Activated CD4-positive, alpha-beta T cell treated with anti-CD3 and anti-CD28 coated beads for 48 hours (primary cell): ENCODE measurements at places on chromosomes 7 and 10.

DNA sequence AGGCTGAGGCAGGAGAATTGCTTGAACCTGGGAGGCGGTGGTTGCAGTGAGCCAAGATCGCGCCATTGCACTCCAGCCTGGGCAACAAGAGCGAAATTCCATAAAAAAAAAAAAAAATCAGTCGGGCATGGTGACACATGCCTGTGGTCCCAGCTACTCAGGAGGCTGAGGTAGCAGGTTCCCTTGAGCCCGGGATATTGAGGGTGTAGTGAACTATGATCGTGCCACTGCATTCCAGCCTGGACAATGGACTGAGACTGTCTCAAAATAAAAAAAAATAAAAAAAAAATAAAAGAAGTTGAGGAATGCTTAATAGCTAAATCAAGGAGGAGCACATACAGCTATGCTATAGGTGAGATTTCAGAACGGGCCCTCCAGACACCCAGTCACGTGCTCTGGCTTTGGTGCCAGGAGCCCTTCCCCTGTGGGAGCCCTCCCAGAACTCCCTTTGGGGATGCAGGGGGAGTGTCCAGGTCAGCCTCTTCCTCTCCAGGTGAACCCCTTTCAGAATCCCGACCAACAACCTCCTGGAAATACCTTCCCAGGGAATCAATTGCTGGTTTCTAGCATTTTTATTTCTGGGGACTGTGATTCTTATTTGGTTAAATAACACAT lies 42.9 kb upstream of the CTBP2 start:
- DNase-seq, result no peak

- DNase-seq, result no peak
Measured at GRCh38 chr7:145645135-145645515, 471.5 kb upstream of the CNTNAP2 start.

DNA sequence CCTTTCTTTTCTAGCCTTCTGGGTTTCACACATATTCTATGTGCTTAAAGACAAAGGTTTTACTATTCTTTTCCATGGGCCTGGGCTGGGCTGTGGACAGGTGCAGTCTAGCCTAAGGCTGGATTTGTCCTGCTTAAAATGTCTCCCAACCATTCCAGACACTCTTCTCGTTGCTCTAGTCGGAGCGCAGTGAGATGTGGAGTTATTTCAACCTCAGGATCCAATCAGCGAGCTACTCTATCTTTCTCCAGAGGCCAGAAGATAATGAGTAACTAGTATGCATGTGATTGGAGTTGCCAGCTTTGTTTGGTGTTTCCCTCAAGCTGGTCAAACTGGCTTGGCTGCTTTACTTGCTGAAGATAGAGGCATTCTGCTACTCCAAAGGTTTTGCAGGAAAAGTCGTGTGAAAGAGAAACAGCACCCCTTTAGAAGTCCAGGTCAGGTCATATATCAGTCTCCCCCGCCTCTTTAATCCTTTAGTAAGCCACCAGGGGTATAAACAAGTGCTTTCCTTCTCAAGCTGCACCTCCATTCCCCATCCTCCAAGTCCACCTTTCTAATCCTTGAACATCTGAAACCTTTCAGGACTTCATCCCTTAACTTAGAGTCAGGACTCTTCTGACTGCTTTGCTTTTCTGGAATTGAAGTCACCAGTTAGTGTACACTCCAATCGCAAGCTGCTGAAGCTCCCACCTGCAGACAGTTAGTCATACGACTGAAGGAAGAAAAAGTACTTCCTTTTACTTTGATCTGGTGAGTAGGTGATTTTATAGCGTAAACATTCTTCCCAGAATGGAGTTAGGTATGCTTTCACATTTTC lies 78.8 kb downstream of the DNMBP start:
- no peak for DNase-seq

DNA sequence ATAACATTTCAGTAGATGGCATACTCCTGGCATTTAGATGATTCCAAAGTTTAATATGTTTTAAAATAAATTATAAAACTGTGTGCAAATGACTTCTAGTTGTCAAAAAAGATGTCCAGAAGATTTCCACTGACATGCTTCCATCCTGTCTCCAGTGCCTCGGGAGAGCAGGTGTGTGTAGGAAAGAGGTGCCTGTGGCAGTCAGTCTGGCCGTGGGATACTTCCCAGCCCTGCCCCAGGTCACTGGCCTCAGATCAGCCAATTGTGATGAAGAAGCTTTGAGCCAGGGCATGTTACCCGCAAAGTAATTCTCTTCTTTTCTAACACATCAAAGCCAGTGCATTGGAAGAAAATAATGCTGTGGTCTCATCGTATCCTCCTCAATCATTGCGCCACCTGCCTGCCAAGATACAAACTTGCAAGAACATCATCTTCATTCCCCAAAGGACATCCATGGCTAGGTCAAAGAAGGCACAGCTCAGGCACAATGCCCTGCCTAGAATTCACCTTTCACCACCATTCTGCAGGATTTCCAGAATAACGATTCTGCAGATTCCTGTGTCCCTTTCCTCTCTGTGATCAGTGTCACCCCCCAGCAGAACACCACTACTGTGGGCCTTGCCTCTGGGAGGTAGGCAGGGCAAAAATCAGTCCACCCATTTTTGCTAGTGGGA lies 6.3 kb upstream of the KCNMA1 start:
- DNase-seq, result peak; percentile 22

- DNase-seq, result no peak
Measured at GRCh38 chr10:126640401-126640800, 30.1 kb downstream of the C10orf90 start.

DNA sequence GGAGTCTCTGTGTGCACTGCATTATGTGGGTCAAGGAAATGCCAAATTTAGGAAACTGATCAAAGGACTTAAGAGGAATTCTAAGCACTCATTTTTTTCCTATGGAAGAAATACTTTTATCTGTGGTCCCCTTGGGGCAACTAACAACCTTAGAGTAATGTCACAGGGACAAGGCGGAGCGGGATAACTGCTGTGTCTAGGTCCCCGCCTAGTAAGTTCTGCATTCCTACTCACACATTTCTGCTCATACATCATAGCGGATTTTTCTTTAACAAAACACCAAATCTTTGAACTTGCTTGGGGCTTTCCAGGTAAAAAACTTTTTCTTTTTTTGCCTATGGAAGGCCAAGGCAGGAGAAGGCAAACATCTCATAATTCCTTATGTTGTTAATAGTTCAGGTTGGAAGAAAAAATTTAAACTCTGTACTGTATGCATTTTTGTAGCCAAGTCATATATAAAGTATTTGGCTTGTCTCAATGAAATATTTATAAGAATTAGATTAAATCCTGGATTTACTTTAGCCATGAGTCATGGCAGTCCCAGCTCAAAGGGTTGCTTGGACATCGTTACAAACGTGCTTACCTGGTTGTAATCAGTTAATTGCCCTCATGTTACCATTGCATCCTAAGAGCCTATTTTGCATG lies 285.0 kb downstream of the PHTF2 start:
- DNase-seq, result no peak

DNA sequence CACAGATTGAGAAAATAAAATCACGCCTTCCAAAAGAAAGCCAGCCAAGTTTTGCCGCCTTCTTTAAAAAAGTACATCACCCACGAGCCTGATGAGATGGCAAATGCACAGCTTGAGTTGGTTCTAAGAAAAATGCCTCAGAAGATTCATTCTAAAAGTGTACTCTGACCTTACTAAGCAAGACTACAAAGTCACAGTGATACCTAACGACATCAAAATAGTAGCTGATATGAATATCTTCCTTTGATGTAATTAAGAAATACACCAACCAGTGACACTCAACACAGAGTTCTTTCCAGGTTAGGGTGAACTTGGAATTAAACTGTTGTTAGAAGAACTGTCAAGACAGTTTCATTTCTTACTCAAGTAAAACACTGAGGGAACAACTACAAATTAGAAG lies 78.0 kb upstream of the AMPH start:
- no peak for DNase-seq

GRCh38 chr10:66586073-66586472 lies 339.8 kb upstream of the LRRTM3 start:
- no peak for DNase-seq

DNA sequence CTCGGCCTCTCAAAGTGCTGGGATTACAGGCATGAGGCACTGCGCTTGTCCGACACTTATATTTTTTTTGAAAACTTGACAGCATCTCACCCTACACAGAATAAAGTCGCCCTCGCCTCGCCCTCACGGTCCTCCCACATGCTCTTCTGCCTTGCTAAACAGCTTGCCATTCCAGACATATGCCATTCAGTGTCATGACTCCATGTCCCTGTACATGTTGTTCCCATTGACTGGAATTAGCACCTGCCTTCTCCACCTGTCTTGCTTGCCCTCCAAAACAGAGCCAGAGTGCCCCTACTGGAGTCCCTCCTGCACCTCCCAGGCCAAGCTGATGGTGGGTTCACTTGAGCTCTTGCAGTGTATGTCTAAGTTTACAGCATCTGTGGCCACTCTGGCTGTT lies 6.2 kb downstream of the NIPSNAP2 start:
- DNase-seq, result no peak

DNA sequence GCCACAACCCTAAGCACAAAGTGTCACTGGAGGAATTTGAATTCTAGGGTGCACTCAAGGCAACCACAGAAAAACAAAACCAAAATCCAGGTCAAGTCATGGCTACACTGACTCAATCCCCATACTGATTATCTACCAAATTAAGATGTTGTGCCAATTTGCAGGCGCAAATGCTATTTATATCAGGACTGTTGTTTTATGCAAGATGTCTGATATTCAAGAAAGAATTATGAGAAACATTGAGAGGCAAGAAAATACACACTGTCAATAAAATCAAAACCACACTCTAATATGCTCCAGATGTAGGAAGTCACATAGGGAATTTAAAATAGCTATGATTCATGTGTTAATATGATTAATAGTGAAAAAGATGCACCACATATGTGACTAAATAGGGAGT lies 141.3 kb upstream of the MINDY3 start:
- DNase-seq, result no peak

GRCh38 chr10:126350216-126350992 lies 37.9 kb downstream of the ADAM12 start:
- DNase-seq, result no peak

DNA sequence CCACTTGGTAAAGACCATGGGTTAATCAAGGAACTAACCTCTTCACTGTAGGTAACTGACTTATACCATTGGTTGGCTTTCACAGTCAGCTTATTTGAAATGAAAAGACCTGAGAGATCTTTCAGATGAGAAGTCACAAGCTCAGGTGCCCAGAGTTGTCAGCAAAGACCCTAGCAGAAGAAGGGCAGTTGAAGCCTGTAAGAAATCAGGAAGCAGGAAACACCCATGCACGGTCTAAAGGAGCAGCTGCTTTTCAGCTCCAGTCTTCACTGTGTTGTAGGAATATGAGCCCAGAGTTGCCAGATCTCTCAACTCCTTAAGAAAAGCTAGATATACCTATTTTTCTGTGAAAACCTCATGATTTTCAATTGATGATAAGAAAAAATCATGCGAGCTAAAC lies 130.0 kb downstream of the ARID5B start:
- DNase-seq, result no peak

DNA sequence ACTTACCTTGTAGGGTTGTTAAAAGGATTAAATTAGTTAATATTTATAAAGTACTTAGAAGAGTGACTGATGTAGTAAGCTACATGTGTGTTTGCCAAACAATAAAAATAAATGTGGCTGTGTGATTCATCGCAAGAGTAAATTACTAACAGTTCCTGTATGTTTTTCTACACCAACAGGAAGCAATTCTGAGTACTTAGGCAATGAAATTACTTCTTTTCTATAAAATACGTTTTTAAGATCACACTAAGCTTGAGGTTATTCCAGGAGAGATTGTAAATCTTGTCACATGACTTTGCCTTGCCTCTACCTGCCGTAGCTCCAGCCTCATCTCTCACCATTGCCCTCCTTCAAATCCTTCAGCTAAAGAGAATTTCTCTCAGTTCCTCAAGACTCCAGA lies 18.1 kb upstream of the GSTK1 start:
- DNase-seq, result no peak

DNA sequence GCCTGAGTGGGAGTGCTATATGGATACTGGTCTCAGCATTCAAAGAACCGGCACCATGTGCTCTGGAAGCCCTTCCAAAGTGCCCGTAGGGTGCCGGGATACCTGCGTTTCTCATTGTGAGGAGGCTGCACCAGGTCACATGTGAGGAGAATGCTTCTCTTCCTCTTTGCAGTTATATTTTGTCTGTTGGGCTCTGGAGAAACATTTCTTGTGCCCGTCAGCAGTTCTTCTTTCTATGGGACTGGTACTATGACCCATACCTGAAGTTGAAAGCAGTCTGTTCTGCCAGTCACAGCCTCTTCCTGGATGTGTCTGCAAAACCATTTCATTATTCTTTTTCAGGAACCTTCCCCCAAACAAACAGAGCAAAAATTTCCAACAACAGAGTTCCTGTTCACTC lies 465.0 kb downstream of the SUGCT start:
- no peak for DNase-seq

DNA sequence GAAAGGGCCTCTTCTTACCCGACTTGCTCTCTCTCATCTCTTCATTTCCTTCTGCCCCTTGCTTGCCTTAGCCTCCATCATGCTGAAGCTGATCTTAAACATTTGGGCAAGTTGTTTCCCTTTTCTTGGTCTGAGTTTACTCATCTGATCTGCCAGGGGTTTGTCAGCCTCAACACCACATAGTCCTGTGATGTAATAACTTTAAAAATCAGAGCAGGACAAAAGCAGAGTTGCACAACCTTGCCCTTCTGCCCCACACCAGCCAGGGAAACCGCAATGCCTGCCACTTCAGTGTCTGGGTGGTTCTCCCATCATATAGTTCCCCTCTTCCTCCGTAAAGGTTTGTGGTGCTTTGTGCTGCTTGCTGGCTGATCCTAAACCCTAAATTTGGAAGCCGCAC lies 9.9 kb upstream of the LIPM start:
- DNase-seq, result no peak

- no peak for DNase-seq
Measured at GRCh38 chr7:64551375-64552142, 11.3 kb downstream of the ZNF680 start.

GRCh38 chr7:12712236-12712635 lies 24.8 kb downstream of the ARL4A start:
- DNase-seq, result no peak

DNA sequence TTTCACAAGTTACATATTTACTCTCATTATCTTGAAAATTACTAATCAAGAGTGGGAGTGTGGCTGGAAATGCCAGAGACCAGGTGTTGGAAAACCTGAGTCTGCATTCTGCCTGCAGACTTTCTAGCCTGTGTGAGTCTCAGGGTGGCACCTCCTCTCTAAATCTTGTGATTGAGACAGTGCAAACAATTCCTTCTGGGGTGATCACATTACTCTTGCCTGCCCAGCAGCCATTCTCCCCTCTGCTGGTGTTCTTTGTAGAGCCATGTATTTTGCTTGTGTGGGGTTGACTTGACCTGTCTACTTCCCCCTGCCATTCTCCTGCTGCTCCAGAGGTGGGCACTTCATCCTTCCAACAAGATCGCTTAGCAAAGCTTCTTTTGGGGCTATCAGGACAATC lies 101.1 kb downstream of the RAPGEF5 start:
- peak; percentile 11 for DNase-seq

DNA sequence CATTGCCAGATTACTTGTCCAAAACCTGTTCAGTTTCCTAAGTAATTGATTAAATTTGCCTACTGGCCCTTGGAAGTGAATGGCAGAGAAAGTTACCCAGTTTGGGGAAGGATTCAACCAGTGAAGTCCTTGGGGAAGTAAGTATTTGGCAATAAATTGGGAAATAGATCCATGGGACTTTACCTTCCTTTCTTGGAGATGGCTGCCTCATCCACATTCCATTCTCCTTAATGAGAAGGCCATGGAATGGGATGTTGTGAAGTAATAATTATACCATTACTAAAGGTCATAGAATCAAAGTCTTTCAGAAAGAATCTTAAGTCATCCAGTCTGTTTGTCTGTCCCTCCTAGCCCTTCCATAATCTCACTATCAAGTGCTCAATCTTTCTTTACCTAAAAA lies 4.5 kb upstream of the COPG2 start:
- no peak for DNase-seq
